ENCODE measurements at places on chromosomes 4 and X.
A peak's percentile ranks its signal among the peaks of the same experiment; 100 is the strongest.

DNA sequence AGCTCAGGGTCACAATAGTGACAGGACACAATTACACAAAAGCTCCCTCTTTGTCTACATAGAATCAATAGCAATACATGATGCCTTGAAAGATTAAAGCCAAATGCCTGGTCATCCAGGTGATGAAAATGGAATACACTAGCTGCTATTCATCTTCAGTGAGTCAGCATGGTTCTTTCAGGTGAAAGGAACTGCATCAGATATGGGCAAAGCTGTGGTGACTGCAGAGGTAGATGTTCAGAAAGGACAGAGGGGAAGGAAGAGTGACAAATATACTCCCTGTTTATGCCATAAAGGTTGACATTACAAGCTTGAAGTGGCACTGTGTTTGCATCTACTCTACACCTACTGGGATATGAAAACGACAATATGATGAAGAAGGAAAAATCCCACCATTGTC, 20.0 kb upstream of the FTHL17 start:
- DNase-seq = no peak

DNA sequence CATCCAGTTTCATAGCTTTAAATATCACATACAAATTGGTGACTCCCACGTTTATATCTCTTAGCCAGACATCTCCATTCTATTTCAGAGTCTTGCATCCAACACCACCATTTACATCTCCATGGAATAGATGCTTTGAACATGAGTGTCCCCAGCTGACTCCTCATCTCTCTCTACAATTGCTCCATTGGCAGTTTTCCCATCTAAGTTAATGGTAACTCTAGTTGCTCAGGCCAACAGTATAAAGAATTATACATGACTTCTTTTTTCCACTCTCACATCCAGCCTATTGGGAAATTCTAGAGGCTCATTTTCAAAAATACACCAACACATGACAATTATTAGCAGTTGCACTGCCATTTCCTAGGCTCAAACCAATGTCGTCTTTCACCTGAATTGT, 388.2 kb downstream of the STIM2 start:
- no peak for DNase-seq

DNA sequence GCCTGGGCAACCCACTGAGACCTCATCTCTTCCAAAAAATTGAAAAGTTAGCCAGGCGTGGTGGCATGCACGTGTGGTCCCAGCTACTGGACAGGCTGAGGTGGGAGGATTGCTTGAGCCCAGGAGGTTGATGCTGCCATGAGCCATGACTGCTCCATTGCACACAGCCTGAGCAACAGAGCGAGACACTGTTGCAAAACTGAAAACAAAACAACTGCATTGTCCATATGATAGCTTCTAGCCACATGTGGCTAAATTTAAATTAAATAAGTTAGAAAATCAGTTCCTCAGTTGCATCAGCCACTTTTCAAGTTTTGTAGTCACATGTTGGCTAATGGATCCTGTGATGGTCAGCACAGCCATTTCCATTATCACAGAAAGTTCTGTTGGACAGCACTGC, 67.9 kb downstream of the GAB1 start:
- no peak for DNase-seq

- DNase-seq = no peak
These were observed 134.6 kb downstream of the ARSF start for GRCh38 chrX:3175659-3176438.

- no peak for DNase-seq
These were observed 70.5 kb downstream of the GATB start for GRCh38 chr4:151690164-151690870.

- no peak for DNase-seq
These were observed 392.6 kb upstream of the FTHL17 start for GRCh38 chrX:31464306-31464915.

DNA sequence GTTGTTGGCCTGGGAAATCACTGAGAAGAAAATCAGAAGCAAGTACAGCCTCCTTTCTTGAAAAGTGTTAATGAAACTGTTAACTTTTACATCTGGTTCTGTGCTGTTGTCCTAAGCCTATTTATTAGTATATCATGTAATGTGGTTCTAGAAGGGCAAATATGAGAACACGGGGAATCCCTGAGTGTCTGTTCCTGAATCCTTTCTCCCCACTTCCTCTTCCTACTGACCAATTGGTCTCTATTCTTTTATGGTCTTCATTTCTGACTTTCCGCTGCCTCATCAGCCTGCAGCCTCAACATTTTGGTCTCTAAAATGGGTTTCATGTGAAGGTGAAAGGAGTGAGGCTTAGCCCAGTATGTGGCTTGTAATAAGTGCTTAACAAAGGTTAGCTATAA, 159.9 kb upstream of the MAMLD1 start:
- DNase-seq = no peak

- DNase-seq = peak; percentile 54
These were observed 43.6 kb downstream of the TSC22D3 start for GRCh38 chrX:107731831-107732502.

- peak; percentile 47 for DNase-seq
These were observed 102.7 kb upstream of the SORBS2 start for GRCh38 chr4:185914583-185915199.

DNA sequence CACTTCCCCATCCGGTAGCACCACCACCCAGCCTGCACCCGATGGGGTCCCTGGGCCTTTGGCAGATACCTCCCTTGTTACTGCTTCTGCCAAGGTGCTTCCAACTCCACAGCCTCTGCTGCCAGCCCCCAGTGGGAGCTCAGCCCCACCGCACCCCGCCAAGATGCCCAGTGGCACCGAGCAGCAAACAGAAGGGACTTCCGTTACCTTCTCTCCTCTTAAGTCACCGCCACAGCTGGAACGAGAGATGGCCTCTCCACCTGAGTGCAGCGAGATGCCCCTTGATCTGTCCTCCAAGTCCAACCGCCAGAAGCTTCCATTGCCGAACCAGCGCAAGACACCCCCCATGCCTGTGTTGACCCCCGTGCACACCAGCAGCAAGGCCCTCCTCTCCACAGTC, 31.9 kb downstream of the BCORL1 start:
- DNase-seq = no peak

- DNase-seq = no peak
These were observed 59.3 kb upstream of the RPL34 start for GRCh38 chr4:108561116-108561515.

DNA sequence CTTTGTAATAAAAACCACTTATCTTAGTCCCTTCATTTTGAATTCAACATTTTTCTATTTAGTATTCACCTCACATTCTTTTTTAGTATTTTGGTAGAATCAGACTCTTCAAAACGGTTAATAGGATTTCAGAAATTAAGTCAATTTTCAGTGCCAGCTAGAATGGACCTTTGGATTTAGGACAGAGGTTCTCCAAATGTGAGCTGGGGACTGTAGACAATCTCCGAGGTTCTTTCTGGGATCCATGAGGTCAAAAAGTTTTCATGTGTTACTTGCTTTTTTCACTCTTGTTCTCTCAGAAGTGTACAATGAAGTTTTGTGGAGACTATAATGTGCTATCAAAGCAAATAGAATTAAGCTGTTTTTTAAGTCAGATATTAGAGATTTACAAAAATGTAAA, 2.3 kb upstream of the UGDH start:
- DNase-seq = no peak

Data from right renal cortex interstitium (tissue), 3 donors.